ENCODE measurements at places on chromosomes 2 and 18. TPM values are rescaled to one million over a fixed set of nuclear protein-coding genes. Genes with fewer than 3 reads are reported as not detected.

- DNase-seq: no peak
Measured at GRCh38 chr2:241901018-241901380, 31.5 kb downstream of the RTP5 start.

DNA sequence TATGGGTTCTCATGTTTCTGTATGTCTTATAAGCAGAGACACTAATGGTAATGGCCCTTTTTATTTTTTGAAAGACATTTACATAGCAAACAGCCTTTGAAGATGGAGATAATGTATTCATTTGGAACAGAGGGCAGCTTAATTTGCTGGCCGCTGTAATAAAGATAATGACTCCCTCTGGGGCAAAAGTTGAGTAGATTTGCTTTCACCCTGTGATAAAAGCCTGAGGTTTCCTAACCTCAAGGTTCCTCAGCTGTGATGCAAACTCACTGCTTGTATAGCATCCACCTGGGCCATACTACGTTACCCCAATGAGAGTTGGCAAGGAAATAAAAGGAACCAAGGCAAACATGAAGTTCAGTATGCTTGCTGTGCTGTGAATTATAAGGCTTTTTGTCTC is 54.8 kb downstream of the TEX51 start:
- DNase-seq: no peak

DNA sequence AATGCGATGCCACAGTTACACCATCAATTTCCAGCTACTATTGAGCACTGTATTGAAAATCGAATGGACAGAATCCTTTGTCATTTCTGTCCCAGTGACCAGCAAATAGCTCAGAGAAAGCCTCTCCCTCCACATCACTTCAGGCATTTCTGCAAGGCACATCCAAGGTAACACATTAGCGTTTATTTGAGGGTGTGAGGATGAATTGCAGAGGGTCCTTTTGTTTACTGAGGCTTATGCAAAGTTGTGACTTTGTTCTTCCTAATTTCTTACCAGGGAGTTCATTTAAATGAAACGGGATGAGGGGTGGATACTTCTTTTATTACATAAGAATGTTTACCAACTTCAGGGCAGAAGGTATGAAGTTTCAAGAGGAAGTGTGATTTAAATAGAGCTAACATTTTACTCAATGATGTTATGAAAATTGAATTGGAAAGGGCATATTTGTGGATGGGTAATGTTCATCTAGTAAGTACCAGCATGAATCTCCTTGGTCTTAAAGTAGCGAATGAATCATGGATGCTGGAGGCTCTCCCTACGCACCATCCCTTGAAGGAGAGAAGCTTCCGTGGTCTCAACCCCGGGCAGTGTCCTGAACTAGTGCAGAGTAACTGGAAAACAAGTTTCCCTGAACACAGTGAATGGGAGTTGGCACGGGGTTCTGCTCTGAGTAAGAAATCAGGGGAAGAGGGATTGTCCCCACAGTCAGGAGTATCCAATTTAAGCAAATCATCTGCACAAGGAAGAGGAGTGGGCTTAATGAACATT is 756.5 kb downstream of the GALR1 start:
- no peak for DNase-seq

POTEI gene
- 0.45 TPM for polyA plus RNA-seq

DNA sequence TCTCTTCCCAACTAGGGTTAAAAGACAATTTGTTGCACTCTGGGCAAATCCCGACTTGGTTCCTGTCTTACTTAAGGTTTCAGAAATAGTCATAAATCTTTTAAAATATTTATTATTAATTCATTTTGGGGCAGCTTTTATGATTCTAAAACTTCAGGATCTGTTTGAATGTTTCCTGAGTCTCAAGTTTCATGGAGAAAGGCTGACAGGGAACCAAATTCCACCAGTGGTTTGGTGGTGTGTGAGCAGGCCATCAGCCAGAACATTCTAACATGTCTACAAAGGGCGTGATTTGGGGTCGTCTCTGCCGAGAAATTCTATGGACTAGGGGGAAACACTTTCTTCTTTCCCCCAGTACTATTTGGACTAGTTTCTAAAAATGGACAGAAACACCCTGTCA is 366.4 kb downstream of the ZNF521 start:
- DNase-seq: no peak

PLCL1 gene
- 13.1 TPM for polyA plus RNA-seq

TRIB2 gene
- polyA plus RNA-seq: 58.1 TPM

- no peak for DNase-seq
Measured at GRCh38 chr2:142714600-142714999, 162.9 kb upstream of the KYNU start.

MPV17 gene
- 99.8 TPM for polyA plus RNA-seq

PASK gene
- 21.7 TPM for polyA plus RNA-seq

DNA sequence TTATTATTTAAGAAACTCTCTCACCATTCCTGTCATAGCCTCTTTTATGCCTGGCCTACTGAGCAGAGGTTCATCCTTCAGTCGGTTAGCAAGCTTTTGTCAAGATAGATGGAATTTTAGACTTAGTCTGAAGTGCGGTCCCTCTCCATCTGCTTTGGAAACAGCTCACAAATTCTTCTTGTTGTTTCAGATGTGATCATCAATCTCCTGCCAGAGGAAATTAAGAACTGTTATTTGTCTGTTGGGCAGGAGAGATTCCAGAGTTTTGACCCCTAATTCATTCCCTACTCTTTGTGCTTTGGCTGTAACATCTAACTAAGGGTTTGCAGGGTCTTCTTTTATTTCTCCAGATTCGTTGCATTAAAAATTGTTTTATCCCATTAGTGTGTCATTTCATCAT is 56.4 kb downstream of the LRRTM1 start:
- no peak for DNase-seq

PCARE gene
- 0.03 TPM for polyA plus RNA-seq
